ENCODE measurements at places on chromosomes 7 and 10.

- DNase-seq = no peak
Observed at GRCh38 chr7:79290841-79291497, 162.5 kb downstream of the MAGI2 start.

DNA sequence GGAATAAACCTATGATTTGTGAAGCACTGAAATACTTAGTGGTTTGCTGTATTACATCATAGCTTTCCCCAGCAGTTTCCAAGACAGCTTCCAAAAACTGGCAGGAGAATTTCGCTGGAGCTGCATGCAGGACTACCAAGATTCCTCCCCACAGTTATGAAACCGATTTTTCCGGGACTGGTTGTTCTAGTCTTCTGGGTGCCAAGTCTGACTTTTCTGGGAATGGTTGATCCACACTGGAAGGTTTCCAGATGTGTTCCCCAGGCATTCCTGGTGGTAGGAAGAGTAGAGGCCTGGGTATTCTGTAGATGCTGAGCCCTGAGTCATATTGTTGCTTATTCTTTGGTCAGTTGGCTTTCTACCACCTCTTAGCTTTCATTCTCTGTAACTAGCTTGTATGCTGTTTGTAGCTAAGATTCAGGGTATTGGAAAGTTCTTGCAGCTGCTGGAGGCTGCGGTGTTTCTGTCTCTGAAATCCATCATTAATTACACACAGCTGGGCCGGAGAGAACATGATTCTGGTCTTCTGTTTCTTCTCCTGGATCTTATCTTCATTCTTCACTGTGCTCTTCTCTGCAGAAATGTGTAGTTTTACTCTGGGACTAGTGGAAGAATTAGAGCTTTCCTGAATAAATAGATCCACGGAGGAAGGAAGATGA is 6.3 kb downstream of the ABCC2 start:
- no peak for DNase-seq

- no peak for DNase-seq
Observed at GRCh38 chr10:114386452-114386851, 17.9 kb downstream of the AFAP1L2 start.

DNA sequence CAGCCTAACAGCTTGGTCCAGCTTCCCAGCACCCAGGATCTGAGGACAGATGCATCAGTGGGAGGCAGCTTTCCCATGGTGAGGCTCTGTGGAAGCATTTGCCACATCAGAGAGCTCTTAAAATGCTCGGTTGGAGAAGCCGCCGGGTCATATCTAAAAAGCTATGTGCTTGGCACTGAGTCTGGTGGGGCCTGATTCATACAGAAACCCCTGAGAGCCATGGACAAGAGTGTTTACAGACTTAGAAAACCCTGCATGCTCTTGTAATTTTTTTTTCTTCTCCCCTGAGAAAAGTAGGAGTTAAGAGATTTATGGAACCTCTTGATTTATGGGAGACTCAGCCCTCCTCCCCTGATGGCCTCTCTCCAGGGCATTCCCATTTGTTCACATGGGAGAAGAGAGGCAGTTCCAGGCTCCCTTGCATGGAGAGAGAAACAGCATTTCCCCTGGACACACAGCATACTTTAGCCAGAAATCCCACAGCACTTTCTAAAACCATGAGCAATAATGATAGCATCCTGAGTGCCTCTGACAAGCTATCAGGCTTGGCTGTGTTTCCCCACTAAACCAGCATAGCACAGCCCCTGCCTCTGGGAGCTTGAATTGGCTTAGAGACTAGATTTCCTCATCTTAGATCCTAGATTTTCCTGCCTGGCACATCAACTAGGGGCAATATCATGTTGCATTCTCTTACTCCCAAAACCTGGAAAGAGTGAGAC is 322.1 kb upstream of the AUTS2 start:
- DNase-seq = no peak

DNA sequence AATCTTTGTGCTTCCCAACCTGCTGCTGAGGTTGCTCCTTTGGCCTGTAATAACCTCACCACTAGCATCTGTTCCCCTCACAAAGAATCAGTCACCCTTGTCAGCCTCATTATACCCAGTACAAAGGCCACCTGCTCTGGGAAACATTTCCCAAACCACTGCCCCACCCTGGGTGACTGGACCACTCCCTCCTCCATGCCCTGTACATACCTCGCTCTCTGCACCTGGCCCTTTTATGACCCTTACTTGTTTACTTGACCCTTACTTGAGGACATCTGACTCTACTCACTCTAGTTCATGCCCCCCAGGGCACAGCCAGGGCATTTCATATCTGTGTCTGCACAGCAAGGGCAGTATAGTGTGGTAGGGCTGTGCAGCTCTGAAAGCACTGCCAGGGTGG is 21.4 kb upstream of the AOC1 start:
- DNase-seq = no peak

DNA sequence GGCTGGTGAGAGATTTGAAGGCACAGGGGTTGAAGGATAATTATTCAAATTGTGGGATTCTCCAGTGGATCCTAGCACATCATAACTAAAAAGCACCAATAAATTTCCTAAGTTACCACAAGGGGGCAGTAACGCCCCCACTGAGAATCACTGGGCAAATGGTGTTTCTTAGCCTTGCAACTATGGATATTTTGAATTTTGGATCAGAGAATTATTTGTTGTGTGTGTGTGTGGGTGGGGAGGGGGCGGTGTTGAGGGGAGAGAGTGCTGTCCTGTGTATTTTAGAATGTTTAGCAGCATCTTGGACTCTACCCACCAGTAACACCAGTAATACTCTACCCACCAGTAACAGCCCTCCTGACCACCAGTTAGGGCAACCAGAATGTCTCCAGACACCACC is 63.3 kb upstream of the PRKG1 start:
- no peak for DNase-seq

DNA sequence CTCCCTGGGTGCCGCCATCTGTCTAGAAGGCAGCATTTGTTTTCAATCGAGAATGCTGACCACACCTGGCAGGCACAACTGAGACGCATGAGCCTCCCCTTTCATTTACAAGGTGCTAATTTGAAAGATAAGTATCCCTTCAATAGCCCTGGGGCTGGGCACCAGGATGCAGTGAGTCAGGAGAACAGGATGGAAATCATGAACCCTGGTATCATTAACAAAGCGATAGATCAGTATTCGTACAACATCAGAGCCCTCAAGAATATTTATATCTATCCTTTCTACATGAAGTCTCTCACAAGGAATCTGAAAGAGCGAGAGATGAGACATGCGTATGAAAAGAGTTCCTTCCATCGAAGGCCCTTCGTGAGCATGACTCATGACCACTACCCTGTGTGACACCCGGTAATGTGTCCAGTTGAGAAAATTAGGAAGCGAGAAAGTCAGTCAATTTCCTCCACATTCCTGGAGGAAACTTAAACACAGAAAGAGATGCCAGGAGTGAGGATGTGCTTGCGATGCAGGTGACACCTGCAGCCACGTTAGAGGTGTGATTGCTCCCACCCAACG is 123.1 kb upstream of the PITRM1 start:
- DNase-seq = no peak

- no peak for DNase-seq
Observed at GRCh38 chr7:98795741-98796493, 73.9 kb downstream of the TMEM130 start.

GRCh38 chr7:27763983-27764508 is 24.1 kb downstream of the TAX1BP1 start:
- no peak for DNase-seq

DNA sequence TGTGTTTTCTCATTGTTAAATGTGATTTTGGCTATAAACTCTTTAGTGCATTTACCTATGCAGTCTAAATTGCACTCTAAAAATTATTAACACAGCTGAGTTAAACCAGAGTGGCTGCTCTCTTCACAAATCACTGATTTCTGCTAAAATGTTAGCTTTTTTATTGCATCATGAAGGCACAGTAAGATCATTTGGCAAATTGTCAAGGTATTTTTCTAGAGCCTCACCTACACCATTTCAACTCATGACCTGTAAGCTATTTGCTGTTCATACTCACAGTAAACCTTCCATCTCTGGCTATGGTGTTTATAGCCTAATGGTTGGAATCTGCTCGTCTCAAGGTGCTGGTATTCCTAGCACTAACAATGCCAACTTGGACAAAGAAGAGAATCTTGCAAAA is 25.7 kb downstream of the NDUFB2 start:
- DNase-seq = no peak

DNA sequence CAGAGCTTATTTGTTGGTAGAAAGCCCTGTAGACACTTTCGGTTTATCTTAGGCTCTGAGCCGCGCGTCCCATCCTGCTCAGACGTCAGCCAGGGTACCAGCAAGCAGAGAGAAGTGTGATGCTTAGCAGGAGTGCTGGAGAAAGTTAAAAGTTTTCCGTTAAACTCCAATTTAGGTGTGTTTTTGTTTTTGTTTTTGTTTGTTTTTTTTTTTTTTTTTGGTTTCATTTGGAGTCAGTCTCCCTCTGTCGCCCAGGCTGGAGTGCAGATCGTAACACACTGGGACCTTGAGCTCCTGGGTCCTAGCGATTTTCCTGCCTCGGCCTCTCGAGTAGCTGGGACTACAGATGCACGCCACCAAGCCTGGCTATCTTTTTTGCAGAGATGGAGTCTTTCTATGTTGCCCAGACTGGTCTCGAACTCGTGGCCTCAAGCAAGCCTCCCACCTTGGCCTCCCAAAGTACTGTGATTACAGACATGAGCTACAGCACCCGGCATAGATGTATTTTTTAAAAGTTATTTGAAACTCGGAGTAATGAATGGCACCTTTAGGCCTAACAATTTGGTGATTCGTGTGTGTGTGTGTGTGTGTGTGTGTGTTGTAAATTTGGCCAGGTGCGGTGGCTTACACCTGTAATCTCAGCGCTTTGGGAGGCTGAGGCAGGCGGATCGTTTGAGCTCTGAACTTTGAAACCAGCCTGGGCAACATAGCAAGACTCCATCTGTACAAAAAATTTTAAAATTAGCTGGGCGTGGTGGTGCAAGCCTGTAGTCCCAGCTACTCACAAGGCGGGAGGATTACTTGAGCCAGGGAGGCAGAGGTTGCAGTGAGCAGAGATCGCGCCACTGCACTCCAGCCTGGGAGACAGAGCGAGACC is 1.3 kb upstream of the HIP1 start:
- DNase-seq = no peak

DNA sequence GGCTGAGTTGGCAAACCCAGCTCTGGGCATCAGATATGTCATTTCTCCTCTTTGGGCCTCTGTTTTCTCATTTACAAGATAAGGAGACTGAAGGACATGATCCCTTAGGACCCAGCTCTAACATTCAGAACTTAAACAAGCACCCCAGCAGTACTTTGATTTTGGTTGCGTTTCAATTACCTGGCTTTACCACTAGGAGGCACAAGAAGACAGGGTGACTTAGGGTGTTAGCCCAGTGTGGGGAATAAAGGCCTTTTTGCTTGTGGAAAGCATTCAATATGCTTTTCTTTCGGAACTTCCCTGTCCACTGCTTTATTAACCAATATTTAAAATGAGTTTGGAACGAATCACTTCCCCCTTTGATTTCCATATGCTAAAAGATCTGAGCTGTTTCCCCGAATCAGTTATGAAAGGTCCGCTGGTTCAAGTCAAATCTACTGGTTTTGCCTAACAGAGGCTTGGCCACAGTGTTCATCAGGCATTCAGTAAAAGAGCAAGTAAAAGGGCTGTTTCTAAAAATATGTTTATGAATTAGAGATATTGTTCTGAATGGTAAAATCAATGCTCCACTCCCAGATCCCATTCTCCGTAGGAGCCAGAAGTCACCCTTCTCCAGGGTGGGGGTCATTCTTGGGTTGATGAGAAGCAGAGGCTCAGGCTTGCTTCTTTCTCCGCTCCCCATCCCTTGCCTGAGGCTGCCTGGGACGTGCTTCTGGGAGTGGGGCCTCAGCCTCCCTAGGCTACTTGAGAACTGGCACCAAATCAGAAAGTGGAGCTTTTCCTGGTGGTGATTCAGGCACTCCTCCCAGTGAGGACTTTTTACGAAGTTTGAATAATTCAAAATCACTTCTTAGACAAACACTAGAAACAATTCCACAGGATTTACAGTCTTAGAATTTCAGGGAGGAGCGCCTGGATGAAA is 105.5 kb downstream of the MYOF start:
- peak; percentile 45 for DNase-seq
